ENCODE measurements at places on chromosomes 4 and X.

DNA sequence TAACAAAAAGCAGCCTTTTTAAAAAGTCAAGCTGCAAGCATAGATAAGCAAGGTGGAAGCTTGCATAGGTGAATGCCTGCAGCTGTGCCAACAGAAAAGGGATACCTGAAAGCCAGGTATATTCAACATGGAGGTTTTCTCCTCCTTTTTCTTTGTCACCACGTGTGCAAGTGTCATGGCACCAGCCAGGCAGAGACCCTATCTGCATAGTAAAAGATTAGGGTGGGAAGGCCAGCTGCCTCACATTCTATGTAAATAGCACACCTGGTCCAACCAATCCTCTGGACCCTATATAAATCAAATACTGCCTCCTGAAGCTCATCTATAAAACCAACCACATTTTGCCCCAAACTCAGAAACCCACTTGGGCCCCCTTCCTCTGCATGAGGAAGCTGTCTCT is 28.0 kb upstream of the PLK4 start:
- no peak for DNase-seq

GRCh38 chr4:24070117-24070516 is 180.3 kb upstream of the PPARGC1A start:
- DNase-seq: no peak

DNA sequence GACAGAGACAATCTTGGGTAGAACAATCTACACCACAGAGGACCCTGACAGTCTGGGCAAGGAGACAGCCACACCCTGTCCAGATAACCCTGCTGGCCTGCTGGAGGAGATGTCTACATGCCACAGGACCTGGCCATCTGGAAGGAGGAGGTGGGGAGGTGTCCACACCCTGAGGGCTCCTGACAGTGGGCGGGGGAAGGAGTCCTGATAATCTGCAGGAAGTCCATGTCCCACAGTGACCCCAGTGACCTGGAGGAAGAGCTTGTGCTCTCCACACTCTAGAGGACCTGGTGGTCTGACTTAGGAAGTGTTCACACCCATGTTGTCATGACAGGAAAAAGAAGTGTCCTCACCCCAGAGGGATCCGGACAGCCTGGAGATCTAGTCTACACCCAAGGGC is 5.5 kb downstream of the SUV39H1 start:
- no peak for DNase-seq

- DNase-seq: no peak
Measured at GRCh38 chrX:130974323-130974722, 71.3 kb upstream of the ENOX2 start.

DNA sequence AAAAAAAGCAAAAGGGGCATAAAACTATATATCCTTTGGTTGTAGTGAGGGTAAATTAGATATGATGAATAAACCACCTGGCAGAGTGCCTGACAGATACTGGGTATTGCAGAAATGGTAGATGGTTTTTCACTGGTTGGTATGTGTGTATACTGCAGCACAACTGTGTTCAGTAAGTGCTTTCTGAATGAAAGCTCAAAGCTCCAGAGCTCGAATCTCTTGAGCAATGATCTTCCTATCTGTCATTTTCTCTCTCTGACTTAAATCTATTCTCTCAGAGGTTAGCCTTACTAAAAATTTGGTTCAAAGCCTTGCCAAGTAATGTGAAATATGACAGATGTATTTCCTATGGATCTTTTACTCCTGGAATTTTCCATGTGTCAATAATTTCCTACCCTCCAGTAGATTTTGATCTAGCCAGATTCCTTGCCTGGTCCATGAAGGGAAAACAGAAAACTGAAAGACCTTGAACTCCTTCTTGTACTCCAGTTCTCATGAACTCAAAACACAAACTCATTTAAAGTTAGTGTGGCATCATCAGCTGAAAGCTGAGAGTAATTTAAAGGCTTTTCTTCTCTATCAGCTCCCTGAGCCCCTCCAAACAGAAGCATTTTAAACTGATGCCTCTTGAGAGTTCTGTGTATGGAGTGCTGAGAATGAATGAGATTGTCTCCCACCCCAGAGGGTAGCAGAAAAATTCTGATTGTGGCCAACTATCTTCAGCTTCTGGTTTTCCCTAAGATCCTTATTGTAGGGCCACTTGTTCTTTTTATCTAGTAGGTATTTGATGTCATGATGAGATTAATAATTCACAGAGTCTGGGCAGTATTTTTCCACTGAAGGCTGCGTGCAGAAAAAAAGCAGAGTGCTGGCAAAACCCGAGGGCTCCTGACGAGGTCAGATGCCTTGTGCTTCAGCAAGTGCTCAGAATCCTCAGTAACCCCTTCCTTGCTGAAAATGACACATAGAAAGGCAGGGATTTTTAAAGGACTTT is 363.4 kb upstream of the BOD1L1 start:
- no peak for DNase-seq

- DNase-seq: no peak
Measured at GRCh38 chrX:153921511-153922446, 4.3 kb downstream of the ARHGAP4 start.

- no peak for DNase-seq
Measured at GRCh38 chr4:144518181-144518895, 127.6 kb upstream of the HHIP start.

- DNase-seq: no peak
Measured at GRCh38 chr4:89539797-89540711, 232.5 kb upstream of the GPRIN3 start.

DNA sequence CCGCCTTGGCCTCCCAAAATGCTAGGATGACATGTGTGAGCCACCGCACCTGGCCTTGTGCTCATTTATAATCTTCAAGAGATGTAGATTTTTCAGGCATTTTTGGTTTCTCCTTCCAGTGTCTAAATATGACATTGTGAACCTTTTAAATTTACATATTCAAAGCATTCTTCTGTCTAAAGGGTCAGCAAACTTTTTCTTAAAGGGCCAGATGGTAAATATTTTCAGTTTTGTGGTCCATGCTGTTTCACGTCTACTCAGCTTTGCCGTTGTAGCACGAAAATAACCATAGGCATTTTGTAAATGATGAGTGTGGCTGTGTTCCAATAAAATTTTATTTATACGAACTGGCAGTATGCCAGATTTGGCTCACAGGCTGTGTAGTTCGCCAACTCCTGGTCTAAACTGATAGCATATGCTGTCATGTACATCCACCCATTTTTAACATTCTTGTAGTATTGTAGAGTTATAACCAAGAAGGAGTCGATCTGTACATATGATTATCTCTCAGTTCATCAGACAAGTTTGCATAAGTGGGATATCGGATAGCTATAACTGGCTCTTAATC is 12.7 kb upstream of the GCNA start:
- DNase-seq: no peak

DNA sequence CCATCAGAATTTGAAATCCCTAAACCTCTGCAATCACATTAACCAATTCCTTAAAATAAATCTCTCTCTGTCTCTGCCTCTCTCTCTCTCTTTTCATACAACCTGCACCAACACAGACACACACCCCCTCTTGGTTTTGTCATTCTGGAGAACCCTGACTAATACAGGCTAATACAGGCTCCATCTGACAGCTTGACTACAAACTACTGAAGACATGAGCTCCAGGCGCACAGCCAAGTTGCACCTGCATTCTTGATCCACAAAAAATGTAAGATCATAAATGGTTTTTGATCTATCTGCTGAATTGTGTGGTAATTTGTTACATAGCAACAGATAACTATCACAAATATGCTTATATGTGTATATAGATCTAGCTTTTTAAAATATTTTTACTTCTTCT is 2414.2 kb downstream of the PCDH7 start:
- no peak for DNase-seq

DNA sequence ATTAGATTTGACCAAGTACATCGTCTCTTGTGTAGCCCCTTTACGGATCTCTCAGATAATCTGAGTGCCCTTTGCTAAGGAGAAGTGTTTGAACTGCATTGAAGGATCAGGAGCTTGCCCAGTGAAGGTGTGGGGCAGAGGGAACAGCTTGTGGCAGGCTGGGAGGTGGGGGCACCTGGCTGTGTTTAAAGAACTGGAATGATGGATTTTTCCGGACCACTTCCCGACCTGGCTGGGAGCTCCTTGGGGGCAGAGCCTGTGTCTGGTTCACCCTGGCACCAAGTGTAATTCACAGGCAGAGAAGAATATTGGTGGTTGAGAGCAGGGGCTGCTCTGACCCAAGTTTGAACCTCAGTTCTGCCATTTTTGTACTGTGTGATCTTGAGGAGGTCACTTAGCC is 18.5 kb downstream of the TBC1D14 start:
- DNase-seq: no peak

DNA sequence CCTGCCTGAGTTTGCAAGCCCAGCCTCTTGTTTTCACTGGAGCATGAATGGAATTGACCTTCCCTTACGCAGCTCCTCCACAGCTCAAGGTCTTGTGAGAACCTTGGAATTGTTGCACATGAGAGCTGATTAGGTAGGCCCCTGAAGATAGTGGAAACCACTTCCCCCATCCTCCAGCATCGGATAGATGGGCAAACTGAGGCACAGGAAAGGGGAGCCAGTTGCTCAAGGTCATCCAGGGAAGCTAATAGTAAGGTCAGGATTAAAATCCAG is 27.2 kb downstream of the PJA1 start:
- DNase-seq: no peak

DNA sequence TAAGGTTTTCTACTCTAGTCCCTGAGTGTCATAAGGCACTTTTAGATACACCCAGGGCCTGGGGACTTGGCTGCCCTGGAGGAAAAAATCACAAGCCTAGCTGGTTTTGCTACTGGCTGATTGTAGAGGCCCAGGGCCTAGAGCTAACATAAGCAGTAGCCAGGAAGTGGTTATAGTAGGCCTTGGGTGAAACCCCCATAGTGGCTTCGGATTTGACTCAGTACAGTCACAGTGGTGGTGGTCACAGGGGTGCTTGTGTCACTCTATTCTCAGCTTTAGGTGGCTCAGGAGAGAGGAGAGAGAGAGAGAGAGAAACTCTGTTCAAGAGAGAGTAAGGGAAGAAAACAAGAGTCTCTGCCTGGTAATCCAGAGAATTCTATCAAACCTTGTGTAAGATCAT is 194.5 kb upstream of the EDA2R start:
- no peak for DNase-seq

- DNase-seq: no peak
Measured at GRCh38 chr4:3858046-3858730, 92.0 kb downstream of the ADRA2C start.

DNA sequence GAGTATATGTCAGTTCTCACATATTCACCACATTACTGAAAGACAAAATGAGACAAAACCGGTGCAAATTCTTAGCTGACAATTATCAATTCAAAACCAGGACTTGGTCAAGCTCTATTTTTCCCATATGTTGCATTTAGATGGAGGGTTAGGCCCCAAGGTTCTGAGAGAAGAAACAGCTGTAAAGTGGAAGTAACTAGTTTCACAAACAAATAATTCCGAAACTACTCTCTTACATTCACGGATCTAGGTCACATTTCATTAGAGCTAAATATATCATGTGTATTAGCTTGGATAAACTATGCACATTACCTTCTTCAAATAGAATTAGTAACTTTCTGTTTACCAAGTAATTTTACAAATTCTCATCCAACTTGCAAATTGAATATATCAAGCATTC is 3.7 kb upstream of the GABRA2 start:
- DNase-seq: no peak

GRCh38 chr4:14856062-14856933 is 146.0 kb upstream of the CPEB2 start:
- DNase-seq: peak; percentile 65

DNA sequence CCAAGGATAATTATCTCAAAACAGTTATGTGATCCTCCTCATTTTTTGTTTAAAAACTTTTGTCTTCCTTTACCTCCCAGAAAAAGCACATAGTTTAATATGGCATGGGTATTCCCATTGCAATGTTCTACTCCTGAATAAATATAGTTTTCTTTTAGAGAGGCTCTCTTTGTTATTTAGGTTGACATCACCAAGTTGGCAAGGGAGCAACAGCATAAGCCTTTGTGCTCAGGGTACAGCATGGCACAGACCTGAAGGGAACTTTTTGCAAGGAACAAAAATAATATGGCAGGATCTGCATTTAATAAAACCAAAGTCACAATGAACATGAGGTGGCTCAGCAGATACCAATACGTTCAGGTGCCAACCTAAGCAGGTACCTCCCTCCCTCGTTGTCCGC is 47.1 kb upstream of the NPY2R start:
- no peak for DNase-seq

GRCh38 chr4:184120549-184121127 is 97.0 kb downstream of the ENPP6 start:
- no peak for DNase-seq

DNA sequence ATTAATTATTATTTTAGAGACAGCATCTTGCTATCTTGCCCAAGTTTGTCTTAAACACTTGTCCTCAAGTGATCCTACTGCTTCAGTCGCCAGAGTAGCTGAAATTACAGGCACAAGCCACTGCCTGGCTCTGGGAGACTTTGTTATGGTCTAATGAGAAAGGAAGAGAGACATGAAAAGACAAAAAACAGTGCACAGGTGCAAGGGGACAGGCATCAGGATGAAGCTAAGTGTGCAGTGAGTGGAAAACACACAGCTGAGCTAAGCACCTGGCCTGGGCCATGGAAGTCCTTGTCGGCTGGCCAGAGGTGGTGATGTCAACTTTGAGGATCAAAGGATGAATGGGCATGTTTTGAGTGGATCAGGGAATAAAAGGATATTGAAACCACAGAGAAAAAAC is 102.7 kb downstream of the HS3ST1 start:
- DNase-seq: no peak

GRCh38 chr4:53626491-53626890 is 35.2 kb upstream of the LNX1 start:
- no peak for DNase-seq

- no peak for DNase-seq
Measured at GRCh38 chrX:65203545-65203944, 227.3 kb upstream of the ZC4H2 start.

DNA sequence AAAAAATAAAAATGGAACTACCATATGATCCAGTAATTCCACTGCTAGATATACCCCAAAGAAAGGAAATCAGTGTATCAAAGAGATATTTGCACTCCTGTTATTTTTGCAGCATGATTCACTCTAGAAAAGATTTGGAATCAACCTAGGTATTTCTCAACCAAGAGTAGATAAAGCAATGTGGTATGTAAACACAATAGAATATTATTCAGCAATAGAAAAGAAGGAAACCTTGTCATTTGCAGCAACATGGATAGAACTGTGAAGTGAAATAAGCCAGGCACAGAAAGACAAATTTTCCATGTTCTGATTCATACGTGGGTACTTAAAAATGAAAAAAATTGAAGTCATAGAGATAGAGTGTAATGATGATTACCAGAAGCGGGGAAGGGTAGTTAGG is 362.3 kb upstream of the EPHA5 start:
- no peak for DNase-seq
